ENCODE measurements at places on chromosomes 6 and 20.

GRCh38 chr6:13495818-13496217, 8.4 kb upstream of the GFOD1 start:
- DNase-seq = no peak

DNA sequence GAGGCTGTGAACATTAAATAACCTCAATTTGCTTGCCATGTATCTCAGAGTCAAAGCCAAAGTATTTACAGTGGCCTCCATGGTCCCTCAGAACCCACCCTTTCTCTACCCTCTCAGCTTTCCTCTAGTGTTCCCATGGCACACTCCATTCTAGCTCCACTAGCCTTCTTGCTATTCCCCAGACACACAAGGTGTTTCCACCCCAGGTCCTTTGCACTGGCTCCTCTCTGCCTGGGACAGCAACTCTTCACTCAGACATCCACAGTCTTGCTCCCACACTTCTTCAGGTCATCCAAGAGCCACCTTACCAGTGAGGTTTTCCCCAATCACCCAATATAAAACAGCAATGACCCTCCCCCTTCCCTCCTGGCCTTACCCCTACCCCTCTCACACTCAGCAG, 56.5 kb upstream of the PLEKHG1 start:
- no peak for DNase-seq

DNA sequence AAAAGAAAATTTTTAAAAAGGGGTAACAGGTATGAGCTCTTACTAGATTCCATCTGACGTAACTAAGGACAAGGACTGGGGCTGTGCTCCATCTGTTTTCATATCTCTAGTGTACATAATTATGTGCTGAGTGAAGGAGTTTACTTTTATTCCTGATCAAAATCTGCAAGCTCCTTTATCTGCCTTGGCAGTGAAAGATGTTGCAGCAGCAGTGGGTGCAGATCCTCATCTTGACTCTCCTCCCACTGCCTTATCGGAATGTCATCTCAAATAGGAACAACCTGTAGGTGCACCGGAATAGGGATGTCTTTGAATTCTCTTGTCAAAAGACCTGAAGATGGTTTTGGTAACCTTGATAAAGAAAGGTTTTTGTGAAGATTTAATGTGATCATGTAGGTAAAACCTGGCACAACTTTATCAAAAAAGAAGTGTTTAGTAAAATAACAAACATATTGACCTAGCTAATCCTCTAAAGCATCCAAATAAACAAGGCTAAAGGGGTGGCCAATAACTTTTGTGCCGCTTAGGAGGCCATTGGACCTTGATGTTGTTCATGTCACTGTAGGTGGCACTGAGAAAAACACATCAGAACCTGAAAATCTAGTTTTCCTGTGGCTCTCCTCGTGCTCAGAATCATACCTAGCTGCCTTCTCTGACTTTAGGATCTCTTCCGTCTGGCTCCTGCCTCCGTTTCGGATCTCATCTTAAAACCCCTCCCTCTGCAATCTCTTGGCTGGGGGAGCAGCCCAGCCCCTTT, 19.0 kb upstream of the SLC16A10 start:
- no peak for DNase-seq

GRCh38 chr6:353642-354614, 37.6 kb upstream of the IRF4 start:
- no peak for DNase-seq

- no peak for DNase-seq
Measured at GRCh38 chr20:53306192-53306805, 287.3 kb downstream of the ZNF217 start.
